ENCODE measurements at places on chromosomes 5 and 9.

DNA sequence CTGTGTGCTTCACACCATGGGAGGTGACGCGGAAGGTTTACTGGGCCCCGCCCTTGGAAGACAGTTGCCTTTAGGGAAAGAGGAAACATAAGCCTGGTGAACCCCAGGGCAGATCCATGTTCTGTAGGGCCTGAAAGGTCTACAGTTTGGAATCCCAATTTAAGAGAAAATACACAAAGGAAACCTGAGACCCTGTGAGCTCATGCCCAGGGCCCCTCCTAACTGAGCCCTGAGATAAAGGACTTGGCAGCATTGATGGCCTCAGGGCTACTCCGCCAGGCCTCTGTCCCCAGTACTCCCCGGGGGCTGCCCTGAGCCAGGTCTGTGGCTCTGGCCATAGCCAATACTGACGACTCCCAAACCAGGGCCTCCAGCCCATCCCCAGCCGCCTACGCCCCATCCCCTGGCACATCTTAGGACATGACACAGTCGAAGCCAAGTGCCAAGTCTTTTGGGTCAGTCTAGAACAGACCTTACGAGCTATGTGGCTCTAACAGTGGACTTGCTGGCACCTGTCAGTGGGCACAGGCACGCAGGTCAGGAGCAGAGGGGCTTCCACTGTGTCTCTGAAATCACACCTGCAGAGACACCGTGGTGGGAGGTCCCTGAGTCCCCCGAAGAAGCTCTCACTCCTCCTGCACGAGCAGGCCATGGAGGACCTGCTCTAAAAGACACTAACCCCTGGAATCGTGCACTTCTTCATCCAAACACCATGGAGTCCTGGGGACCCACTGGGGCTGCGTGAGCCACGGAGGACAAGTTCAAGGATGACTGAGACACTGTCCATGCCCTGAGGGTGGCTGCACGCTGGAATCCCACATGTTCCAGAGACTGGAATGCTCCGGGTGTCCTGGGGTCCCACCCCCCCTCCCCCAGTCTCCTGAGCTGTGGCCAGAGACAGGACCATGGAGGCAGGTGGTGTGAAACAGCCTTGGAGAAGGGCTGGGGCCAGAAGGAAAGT is 40.3 kb upstream of the BARHL1 start:
- DNase-seq: no peak

GRCh38 chr5:157309796-157310195 is 43.9 kb downstream of the CYFIP2 start:
- no peak for DNase-seq

DNA sequence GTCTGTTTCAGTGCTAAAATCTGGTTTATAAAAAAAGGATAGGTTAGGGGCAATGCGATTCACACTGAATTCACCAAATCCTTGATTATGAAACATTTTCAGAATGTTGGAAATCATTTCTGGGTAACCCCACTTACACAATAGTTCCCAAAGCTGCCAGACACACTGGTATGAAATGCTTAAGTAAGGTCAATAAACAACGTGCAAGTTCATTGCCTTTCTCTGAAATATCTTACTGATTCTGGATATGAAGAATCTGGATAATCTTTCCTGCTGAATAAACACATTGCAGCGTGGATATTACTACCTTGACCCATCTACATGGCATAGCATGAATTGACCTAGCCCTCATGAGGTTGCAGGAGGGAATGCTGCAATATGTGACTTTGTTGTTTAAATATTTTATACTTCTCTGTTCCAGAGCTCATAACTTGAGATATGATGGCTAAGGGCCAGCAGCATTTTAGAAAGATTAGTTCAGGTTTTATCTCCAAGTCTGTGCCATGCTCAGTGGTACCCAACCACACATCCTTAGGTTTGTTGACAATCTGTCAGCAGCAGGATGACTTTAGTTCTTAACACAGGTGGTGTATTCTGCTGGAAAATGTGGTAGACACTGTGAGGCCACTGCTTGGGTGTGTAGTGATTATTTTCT is 121.0 kb downstream of the NREP start:
- no peak for DNase-seq

GRCh38 chr9:134128727-134129679 is 6.9 kb upstream of the WDR5 start:
- no peak for DNase-seq

DNA sequence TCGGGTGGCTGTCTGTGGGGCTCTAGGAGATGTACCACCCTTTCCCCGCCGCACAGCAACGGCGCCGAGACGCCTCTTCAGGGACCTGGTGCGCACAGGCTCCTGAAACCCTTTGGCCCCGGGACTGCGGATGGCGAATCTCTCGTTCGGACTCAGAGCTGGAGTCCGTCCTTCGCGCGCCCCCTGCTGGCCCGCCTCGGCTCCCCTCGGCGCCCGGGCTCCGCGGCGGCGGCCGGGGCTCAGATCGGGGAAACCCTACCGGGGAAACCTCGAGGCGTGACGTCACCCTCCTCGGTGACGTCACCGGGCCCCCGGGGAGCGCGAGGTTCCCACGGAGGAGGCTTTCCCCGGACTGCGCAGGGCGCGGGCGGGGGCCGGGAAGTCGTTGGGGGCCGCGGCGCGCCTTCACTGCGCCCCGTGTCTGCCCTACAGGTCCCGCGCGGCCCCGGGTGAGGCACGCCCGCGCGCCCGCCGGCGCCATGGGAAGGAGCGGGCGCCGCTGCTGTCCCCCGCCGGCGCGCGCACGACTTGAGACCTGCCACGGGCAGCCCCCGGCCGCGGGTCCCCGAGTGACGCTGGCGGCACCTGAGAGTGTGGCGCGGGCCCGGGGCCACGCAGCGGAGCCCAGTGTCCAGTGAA is 7.9 kb downstream of the PRR7 start:
- peak; percentile 92 for DNase-seq

GRCh38 chr5:1543398-1544293 is 19.9 kb upstream of the LPCAT1 start:
- DNase-seq: no peak

GRCh38 chr5:83744821-83745220 is 24.2 kb upstream of the HAPLN1 start:
- DNase-seq: no peak

DNA sequence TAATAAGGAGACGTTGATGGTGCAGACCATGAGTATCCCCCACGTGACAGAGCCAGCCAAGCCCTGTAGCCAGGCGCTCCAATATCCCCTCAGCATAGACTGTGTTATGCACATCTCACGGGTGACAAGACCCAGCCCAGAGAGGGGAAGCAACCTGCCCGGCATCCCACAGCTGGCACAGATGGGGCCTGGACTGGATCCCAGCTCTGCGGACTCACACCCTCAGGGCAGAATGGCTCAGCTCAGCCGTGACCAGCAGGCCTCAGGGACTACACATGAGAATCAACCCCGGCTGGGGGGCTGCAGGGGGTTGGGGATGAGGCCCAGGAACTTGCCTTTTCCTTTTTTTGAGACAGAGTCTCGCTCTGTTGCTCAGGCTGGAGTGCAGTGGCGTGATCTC is 11.7 kb downstream of the FIBCD1 start:
- no peak for DNase-seq

- DNase-seq: peak; percentile 20
These were observed 187.4 kb upstream of the SLC24A2 start for GRCh38 chr9:19976226-19976625.

GRCh38 chr5:82879089-82879488 is 198.1 kb downstream of the TMEM167A start:
- DNase-seq: no peak

DNA sequence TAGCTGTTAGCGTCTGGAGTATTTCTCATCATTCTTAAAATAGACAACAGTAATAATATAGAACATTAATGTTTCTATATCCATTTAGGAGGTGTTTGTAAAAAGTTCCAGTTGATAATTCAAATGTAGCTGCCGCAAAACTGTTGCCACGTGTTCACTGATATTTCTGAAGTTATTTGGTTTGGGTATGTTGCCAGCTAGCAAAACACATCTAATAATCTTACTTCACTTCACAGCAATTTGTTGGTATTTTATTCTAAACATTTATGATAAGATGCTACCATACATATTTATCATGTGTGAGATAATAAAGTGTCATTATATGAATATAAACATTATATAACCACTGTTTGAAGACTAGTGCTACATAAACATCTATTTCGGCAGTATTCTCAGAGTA is 101.6 kb downstream of the CDH12 start:
- no peak for DNase-seq

DNA sequence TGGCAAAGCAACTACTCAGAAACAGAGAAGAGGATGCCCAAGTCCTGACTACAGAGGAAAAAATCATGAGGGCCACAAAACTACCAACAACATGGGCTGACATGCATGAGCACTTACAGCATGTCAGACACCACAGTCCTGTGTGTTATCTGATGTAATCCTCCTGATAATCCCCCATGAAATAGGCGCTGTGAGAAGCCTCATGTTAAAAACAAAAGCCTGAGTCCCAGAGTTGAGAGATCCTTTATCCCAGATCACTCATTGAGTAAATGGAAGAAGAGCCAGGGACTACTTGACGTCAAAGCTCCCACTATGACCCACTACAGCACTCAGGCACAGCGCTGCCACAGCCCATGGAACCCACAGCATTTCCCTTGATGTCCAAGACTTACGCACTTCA is 7.2 kb upstream of the SPOCK1 start:
- DNase-seq: no peak

DNA sequence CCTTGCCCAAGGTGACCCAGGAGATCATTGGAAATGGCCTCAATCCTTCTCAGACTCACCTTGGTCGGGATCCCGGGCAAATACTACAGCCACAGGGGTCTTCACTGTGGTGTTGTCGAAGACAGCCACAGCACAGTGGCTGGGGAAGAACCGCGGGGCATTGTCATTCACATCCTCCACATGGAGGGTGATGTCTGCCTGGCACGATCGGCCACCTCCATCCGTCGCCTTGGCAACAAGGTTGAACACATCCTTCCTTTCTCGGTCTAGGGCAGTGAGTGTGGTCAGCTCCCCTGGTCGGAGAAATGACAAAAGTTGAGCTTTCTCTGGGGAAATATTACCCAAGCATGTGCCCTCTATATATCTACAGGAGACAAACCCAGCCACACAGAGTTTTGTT is 56.8 kb downstream of the FAT2 start:
- no peak for DNase-seq

GRCh38 chr9:110109333-110110092 is 98.4 kb downstream of the C9orf152 start:
- no peak for DNase-seq

DNA sequence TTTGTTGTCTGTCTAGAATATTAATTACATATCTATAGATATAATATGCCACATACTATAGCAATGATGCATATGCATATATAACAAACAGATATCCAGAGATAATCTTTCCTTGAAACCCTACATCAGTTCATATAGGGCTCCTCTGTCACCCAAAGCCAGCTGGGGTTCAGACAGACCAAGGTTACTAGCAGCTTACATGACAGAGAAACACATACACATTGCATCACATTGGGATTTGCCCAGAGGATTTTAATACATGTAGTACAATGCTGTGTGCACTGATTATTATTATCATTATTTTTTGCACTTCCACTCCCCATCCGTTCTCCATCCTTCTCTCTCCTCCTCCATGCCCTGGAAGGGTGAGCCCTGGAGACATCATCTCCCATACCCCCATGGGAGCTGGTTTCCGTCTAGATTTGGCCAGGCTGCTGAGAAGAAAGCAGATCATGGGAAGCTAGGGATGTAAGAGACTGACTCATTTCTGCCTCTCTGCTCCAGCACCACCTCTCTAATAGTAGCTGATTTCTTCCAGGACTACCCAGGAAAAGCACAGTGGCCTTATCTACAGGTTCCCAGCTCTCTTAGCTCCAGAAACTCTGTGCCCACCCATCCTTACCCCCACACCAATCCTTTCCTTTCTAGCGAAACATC is 23.3 kb downstream of the FST start:
- DNase-seq: no peak

- no peak for DNase-seq
These were observed 46.3 kb upstream of the FOXE1 start for GRCh38 chr9:97806721-97807120.

DNA sequence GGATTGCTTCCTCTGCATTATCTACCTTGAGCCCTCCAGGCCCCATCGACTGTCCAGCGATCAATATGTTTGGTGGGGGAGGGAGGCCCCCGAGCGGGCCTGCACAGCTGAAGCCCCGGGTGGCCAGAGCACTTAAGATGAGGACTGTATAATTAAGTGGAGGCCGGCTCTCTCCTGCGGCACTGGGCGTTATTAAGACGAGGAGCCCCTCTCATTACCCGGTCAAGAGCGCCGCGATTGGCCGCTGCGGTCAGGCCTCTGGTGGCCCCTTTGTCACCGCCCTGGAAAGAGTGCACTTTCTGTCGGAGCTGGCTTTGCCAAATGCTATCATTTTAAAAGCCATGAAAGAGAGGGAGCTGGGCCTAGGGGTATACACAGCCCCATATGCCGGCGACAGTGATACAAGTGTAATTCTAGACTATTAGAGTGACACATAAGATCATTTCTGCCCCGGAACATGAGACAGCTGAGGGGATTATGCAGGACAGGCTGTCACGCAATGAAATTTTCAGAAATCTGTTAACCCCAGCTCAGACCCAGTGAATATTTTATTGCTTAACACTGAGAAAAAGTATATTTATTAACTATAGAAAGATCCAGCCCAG is 106.3 kb upstream of the IRX1 start:
- no peak for DNase-seq

- no peak for DNase-seq
These were observed 54.2 kb upstream of the DAPK1 start for GRCh38 chr9:87443461-87443860.

DNA sequence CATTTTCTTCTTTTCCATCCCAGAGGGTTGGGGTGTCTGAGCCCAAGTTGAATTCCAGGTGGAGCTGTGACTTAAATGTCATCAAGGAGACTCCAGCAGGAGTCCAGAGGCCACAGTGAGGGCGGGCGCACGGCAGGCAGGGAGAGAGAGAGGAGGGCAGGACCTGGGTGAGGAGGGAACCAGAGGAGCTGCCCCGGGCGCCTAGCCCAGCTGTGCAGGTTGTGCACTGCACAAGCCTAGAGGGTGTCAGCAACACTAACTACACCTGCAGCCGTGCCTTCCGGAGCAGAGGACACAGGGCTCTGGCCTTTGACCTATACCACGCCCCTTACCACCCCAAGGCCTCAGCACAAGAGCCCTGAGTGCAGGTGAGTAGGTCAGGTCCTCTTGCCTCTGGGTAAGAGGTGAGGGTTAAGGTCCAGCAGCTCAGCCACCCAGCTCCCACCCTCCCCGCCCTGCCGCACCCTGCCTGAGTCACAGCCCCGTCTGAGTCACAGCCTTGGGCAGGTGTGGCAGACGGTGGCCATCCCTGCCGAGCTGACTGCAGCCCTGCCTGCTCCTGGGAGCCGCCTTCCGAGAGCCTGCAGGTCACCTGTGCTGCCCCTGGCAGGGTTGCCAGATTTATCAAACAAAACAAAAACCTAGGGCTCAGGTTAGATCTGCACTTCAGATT is 6.4 kb upstream of the AGPAT2 start:
- DNase-seq: no peak

- peak; percentile 22 for DNase-seq
These were observed 75.0 kb downstream of the STK10 start for GRCh38 chr5:172113036-172113435.

GRCh38 chr9:96436063-96436455 is 13.9 kb upstream of the HABP4 start:
- DNase-seq: no peak

GRCh38 chr9:72534931-72535330 is 13.5 kb downstream of the TMC1 start:
- no peak for DNase-seq

- peak; percentile 54 for DNase-seq
These were observed 1.1 kb upstream of the JADE2 start for GRCh38 chr5:134524272-134524825.

- DNase-seq: no peak
These were observed 62.9 kb downstream of the HSD17B4 start for GRCh38 chr5:119515192-119515591.

Data from stimulated activated CD4-positive, alpha-beta T cell treated with anti-CD3 and anti-CD28 coated beads, Interleukin-15, amount 100 ng/mL, for 1 hour (primary cell).